ENCODE measurements at places on chromosomes 12 and 14. TPM values are rescaled to one million over a fixed set of nuclear protein-coding genes. Genes with fewer than 3 reads are reported as not detected.

DNA sequence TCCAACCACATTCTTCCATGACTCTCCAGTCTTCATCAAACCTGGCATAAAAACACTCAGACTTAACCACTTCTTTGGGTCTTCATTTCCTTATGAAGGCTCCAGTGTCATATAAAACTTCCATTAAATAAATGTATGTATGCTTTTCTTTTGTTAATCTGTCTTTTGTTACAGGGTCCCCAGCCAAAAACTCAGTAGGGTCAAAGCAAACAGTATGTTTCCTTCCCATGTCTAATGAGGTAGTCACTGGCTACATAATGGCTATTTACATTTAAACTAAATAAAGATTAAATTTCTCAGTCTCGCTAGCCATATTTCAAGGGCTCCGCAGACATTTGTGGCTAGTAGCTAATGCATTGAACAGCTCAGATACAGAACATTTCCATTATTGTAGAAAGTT lies 40.1 kb upstream of the STAB2 start:
- DNase-seq: no peak

RIMKLB gene
- 53.9 TPM for total RNA-seq

SMIM41 gene
- total RNA-seq: not detected

GLIPR1L1 gene
- not detected for total RNA-seq

STXBP6 gene
- 10.2 TPM for total RNA-seq

- DNase-seq: no peak
These were observed 23.2 kb downstream of the LGALS3 start for GRCh38 chr14:55152052-55152753.

COCH gene
- total RNA-seq: 3.2 TPM

C14orf39 gene
- not detected for total RNA-seq

DNA sequence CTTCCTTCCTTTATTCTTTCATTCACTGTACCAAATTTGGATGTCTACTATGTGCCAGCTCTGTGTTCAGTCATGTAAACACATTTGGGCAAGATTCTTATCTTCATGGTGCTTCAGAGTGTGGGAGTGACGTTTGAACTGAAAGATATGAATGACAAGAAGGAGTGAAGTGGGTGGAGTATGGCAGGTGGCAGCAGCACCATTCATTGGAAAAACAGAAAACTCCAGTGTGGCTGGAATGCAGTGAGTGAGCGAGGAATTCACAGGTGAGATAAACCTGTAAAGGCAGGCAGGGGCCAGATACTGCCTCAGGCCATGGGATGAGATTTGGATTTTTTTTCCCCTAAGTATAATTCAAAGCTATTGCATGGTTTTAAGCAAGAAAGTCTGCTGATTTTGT lies 140.7 kb upstream of the CCDC198 start:
- no peak for DNase-seq

ATP2B1 gene
- total RNA-seq: 97.7 TPM

DNA sequence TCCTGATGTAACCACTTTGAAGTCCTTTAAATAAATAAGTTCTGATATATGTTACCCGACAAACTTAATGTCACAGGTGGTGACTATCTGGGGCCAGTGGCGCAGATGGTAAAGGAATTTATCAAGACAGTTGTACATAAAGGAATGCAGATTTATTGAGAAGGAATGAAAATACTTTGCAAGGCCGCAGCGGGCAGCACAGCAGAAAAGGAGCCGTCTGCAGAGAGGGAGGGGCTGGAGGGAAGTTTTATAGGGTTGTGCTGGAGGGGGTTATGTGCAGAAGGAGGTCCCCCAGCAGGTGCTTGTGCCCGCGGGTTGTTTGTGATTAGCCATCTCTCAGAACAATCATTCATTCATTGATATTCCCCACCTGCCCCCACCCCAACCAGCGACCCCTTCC lies 17.4 kb downstream of the GPRC5D start:
- DNase-seq: no peak

DNA sequence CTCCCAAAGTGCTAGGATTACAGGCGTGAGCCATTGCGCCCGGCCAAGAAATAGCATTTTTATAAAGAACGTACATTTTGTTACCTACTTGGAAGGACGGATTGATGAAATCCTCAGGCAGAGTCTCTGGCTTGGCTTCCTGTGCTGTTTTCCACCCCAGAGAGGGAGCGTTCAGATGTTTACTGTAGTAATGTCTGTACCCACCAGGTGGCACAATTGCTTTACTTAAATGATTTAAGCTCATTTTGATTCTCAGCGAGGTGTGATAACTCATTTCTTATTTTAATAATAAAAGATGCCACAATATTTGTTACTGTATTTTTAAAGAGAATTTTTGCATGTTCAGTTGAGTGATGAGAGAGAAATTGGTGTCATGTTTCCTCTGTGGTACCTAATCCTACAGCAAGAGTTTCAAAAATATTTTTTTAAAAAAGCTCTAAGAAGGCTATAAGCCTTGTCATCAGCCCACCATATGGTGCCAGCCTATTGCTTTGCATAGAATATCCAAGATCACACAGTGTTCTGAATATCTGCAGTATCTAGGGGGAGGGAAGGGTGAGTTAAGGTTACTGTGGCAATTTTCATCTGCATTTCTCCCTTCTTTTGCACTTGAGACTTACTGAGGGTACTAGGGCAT lies 82.6 kb upstream of the TRAF3 start:
- peak; percentile 45 for DNase-seq

DNA sequence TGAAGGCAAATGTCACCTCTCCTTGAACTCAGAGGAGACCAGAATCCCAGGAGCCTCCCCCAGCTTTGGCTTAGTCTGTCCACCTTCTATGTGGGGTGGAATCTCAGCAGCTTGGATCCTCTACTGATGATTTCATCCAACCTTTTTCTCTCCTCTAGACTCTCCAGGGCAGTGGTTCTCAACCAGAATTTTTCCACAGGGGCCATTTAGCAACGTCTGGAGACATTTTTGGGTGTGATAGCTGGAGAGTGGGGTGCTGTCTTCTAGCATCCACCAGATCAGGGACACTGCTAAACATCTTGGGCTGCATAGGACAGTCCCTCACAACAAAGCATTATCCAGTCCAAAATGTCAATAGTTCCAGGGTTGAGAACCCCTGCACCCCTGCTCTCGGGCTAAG lies 4.4 kb upstream of the DDX23 start:
- DNase-seq: no peak

- DNase-seq: no peak
These were observed 23.8 kb downstream of the OAS2 start for GRCh38 chr12:113002155-113002554.

SCNN1A gene
- total RNA-seq: 29.0 TPM

- no peak for DNase-seq
These were observed 110.4 kb upstream of the TMCC3 start for GRCh38 chr12:94760786-94761185.

- DNase-seq: no peak
These were observed 11.6 kb downstream of the VRK1 start for GRCh38 chr14:96808619-96809406.

DNA sequence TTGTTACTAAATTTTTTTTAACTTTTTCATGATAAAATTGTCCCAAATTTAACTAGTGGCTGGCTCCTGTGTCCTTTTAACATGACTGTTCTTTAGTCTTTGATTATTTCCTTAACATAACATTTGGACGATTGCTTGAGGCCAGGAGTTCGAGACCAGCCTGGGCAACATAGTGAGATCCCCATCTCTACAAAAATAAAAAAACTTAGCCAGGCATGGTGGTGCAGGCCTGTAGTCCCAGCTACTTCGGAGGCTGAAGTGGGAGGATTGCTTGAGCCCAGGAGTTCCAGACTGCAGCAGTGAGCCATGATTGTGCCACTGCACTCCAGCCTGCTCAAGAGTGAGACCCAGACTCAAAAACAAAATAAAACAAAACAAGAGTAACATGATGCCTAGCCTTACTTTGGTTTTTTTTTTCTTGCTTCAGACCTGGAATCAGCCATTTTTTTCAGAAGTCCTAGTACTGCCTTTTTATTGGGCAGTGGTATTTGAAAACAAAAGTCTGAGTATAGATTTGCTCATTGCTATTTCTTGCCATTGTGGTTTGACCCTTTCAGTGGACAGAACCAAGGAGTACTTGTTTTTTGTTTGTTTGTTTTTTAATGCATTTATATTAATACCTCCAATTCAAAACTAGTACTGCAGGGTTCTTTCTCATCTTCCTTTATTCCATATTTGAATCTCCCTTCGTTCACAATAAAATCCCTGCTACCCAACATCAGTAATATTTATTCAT lies 4.8 kb downstream of the TOGARAM1 start:
- DNase-seq: no peak

- DNase-seq: no peak
These were observed 98.9 kb downstream of the PRKCH start for GRCh38 chr14:61420326-61420725.

KRT2 gene
- not detected for total RNA-seq

DNA sequence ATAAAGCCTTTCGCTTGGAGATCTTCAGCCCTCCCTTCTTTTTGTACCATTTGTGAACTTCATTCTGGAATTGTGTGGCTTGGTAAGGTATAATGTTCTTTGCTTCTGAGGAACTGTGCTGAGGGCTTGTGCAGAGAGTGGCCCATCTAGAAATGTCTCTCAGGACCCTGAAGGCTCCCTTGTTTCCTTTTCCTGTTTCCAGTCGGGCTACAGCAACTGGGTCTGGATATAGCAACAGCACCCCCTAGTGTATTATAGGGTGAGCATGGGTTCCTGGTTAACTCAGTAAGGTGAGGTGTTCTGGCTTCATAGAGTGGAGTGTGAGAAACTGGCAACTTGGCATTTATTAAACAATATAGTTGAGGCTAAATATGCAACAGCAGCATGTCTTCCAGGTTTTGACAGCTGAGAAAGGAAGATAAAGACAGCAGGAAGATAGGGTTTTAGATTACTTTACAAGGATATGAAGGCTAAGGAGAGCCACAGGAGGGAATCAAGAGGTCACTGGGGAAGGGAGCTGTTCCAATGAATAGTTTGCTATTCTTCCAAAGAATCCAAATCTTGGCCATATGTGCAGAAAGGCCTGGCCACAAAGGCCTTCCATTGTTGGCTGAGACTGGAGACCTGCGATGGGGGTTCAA lies 49.1 kb upstream of the RNU6-8 start:
- no peak for DNase-seq

DNA sequence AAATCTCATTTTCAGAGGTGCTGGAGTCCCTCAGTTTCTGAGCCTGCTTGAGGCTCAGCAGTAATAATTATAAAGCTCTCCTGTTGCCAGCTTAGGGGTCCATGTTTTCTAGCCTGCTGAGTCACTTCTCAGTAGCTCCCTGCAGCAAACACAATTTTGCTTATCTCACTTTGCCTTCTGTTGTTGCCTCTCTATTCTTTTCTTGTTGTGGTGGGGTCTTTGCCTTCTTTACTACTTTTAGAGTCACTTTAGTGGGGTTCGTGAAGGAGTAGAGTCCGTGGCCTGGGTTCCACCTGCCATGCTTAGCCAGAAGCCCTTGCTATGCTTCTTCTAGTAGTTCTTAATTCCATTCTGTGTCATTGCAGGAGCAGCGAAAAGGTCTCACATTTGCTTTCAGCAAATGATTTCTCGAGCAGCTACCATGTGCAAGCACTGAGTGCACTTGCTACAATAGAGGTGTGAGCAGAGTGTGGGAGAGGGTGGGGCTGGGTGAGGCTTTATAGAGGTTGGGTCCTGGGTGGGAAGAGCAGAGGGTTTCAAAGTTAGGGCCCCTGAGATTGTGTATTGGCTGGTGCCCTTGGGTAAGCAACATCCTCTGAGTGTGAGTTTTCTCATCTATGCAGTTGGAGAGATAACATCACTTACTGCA lies 114.3 kb downstream of the ADCK1 start:
- DNase-seq: no peak

DNA sequence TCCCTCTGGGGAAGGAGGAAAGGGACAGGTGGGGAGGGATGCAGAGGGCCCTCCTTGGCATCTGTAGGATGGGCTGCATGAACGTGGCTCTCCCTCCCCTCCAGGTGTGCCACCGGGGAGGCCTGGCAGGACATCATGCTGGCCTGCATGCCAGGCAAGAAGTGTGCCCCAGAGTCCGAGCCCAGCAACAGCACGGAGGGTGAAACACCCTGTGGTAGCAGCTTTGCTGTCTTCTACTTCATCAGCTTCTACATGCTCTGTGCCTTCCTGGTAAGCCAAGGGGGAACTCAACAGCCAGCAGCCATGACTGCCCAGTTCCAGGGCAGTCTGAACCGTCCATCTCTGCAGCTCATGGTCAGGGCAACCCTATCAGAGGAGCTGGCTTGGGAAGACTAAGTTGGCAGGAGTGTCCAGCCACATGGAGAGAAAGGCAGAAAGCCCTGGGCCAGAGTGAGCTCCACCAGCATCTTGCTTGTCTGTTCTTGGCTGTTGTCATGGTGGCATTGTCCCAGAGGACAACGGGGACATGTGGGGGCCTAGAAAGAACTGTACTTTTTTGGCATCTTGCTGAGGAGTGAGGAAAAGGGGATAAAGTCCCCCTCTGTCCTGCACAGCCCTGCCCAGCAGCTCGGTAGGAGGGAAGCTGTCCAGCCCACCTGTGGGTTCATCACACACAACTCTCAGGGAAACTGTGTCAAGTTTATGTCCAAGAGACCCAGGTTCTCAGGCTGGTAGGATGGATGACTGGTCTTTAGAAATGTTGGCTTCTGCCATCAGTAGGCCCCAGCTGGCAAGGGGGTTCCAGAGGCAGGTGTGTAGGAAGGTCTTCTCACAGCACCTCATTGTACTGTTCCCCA lies 129.8 kb upstream of the FKBP4 start:
- no peak for DNase-seq

DNA sequence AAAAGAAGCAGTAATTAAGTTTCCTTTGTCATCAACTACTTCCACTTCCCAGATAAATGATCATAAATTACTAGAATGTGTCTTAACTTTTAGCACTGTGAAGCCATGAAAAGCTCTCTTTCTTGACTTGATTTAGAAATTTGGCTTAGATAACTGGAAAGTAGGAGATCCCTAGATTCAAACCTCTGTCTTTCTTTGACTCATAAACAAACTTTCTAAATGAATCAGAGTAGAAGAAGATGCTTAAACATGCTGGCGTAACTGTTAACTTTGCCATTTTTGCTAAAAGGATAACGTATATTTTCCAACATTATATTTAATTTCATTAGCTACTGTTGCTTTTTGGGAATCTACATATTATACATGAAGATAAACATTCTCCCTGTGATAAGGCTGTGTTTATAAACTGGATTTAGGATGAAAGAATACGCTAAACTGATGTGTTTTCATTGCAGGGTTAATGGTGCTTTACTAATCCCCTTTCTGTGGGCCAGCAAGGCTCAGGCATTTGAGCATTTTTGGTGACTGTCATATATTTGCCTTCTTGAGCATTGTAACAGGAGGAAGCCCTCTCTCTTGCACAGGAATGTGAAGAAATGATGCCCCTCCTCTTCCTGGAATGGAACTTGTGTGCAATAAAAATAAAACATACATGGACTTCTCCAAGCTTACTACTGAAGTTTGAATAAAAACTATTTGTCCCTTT lies 301.4 kb downstream of the BMP4 start:
- no peak for DNase-seq

GRCh38 chr12:15644700-15645099 lies 144.5 kb downstream of the EPS8 start:
- no peak for DNase-seq

PLCZ1 gene
- total RNA-seq: not detected

PAPLN gene
- 24.4 TPM for total RNA-seq
